CD4-positive, alpha-beta T cell treated with Interleukin-6 at 100 ng/mL for 8 hours (primary cell): ENCODE measurements at places on chromosomes 13 and 19.

DNA sequence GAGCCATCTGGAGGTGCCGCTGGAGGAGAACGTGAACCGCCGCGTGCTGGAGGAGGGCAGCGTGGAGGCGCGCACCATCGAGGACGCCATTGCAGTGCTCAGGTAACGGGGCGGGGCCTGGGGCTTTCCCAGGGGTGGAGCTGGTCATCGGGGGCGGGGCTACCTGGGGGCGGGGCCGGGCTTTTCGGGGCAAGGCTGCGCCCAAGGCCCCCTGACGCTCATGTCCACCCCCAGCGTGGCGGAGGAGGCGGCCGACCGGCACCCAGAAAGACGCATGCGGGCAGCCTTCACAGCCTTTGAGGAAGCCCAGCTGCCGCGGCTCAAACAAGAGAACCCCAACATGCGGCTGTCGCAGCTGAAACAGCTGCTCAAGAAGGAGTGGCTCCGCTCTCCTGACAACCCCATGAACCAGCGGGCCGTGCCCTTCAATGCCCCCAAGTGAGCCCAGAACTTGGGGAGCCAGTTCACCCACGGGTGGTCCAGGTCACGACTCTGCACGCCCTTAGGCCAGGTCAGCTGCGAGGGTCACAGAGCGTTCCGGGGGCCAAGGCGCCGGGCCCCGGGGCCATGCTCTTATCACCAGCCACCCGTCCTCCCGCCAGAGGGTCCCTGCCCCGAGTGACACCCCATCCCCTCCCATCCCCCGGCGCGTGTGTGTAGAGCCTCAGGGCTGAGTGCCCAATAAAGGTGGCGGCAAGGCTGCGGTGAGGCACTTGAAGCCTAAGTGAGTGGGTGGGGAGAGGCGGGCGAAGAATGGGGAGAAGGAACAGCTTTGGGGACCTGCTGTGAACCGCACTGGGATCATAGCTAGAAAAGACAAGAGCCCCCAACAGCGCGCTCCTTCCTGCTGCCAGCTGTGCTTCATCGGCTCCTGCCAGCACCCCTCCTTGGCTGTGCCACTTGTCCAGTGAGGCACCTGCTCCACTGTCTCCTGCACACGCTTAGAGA lies 10.7 kb downstream of the CCDC124 start:
- no peak for DNase-seq

- no peak for DNase-seq
Observed at GRCh38 chr13:97256343-97256783, 34.2 kb downstream of the MBNL2 start.

DNA sequence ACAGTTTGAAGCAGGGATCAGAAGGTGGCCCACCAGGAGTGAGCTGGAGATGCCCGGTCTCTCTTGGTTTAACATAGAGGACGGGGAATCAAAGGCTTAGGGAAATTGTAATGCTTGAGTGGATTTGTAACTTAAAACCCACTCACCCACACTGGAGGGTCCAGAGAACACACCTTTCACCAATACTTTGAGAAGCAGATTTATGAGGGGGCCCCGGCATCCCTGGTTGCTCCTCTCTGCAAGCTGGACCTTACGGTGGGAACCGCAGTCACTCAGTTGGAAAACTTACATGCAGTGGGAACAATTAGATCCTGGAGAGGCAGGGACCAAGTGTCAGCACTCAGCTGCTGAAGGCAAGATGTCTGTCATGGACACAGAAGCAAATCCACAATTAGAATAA lies 20.5 kb downstream of the PPP5C start:
- DNase-seq: no peak

DNA sequence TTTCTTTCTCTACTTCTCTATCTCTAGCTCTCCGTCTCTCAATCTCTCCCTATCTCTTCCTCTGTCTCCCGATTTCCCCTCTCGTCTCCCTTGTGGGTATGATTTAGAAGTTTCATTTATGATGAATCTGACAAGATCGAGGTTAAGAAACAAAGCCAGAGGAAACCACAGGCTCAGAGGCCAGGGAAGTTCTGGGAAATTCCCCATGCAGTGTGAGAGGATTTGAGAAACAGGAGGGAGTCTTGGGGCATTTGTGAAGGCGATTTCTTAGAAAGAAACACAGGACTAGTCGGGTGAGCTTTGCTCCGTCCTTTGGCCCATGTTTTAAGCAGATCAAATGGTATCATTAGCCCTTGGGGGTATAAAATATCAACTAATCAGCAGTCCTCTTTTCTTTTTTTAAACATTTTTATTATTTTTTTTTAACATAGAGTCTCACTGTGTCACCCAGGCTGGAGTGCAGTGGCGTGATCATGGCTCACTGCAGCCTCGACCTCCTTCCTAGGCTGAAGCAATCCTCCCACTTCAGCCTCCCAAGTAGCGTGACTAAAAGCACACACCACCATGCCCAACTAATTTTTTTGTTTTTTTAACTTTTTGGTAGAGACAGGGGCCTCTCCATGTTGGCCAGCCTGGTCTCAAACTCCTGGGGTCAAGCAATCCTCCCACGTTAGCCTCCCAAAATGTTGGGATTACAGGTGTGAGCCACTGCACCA lies 25.8 kb downstream of the TNFSF9 start:
- no peak for DNase-seq

GRCh38 chr19:8083141-8083540 lies 30.6 kb downstream of the CCL25 start:
- no peak for DNase-seq

GRCh38 chr13:32669030-32669646 lies 82.9 kb downstream of the PDS5B start:
- DNase-seq: peak; percentile 23

DNA sequence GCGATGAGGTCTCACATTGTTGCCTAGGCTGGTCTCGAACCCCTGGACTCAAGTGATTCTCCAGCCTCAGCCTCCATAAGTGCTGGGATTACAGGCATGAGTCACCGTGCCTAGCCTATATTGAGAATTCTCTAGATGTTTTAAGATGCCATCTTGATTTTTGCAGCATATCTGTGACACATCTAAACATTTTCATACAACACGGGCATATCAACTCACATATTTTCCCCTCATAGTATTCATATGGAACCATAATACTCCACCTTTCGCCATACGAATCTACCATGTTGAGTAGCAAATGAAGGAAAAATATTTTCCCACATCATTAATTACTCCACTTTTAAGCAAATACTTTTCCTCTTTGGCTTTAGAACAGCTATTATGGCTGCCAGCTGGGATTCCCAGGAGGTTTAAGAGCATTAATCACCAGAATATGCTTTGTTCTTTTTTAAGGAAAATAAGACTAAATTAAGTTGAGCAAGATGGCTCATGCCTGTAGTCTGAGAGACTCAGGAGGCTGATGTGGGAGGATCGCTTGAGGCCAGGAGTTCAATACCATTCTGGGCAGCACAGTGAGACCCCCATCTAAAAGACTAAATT lies 56.9 kb upstream of the GTF2F2 start:
- DNase-seq: no peak

GRCh38 chr13:106986033-106986484 lies 418.1 kb upstream of the ARGLU1 start:
- no peak for DNase-seq

DNA sequence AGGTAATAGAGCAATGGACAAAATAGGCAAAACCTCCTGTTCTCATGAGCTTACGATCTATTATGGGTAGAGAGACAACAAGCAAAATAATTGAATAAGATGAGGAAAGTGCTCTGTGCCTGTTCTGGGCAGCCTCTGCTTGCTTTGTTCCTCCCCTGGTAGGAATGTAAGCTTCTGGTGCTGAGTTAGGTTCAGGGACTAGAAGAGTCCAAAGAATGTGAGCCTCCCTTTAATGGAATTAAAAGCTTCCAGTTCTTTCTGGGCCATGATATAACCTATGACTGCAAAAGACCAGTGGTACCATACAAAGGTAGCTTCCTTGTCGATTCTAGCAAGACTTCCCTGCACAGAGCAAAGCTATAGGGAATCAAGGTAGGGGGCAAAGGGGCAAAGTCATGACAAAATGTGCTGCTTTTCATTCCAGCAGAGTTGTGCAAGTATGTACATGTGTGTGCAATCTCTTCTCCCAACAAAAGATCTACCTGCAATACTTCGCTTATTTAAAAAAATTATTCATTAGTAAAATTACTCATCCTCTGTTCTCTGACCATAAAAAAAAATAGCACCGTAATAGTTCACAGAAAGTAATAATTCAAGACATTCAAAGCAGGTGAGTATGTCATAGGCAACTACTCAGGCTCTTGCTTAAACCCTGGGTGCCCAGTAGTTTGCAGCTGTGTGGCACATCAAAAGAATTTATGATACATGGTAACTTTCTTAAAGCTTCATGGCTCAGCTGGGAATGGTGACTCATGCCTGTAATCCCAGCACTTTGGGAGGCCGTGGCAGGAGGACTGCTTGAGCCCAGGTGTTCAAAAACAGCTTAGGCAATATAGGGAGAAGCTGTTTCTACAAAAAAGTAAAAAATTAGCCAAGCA lies 21.4 kb downstream of the ACOD1 start:
- DNase-seq: no peak

GRCh38 chr13:101157261-101157660 lies 259.0 kb downstream of the NALCN start:
- no peak for DNase-seq

GRCh38 chr13:49877629-49878218 lies 58.4 kb downstream of the SPRYD7 start:
- DNase-seq: no peak

GRCh38 chr13:91238036-91238435 lies 109.5 kb upstream of the MIR17HG start:
- DNase-seq: no peak

DNA sequence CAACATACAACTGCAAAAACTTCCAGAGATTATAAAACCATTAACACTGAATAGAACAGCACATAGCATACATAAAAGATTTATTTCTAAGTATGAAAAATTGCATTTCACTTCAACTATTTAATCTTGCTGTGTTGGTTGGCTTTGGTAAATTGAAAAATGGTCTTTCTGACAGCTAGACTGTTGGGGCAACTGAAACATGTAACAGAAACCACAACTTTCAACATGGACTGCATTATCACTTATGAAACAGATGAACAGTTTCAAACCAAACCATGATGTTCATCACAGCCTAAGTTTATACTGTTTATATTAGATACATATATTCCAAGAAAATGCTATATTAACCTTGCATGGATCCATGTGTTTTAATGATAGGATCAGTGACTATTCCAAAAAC lies 324.1 kb upstream of the PCDH9 start:
- DNase-seq: no peak

GRCh38 chr13:107835339-107836018 lies 379.9 kb downstream of the LIG4 start:
- DNase-seq: no peak

GRCh38 chr19:34600366-34600765 lies 76.6 kb downstream of the SCGB2B2 start:
- DNase-seq: no peak

GRCh38 chr13:104008541-104009435 lies 942.6 kb upstream of the SLC10A2 start:
- no peak for DNase-seq

DNA sequence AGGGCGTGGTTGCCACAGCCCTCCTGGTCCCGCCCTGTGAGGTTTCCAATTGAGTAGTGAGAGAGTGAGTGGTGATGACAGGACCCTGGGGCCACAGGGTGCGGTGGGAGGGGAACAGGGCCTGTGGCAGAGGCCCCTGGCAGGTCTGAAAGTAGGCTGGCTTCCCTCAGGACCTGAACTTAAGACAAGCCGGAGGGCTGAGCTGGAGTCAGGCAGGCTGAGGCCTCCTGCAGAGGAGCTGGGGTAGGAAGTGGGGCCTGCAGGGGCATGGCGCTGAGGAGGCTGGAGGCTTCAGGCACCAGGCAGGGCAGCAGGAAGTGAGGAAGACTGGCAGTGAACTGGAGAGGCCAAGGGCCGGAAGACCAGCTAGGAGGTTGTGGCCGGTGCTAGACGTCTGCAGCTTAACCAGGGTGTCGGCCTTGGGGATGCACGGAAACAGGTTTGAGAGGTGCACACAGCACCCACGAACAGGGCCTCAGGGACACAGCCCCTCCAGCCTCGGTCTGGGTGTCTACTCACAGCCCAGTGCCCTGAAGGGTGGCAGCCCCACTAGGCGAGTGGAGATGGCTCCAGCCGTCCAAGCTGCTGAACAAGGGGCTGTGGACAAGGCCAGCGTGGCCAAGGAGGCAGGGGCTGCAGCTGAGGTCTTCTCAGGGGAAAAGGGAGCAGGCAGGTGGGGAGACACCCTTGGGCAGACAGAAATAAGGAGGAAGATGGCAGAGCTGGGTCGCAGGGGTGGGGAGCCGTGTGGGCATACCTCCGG lies 17.8 kb downstream of the POP4 start:
- peak; percentile 24 for DNase-seq

- DNase-seq: no peak
Observed at GRCh38 chr13:76439546-76439945, 446.7 kb downstream of the KCTD12 start.

- no peak for DNase-seq
Observed at GRCh38 chr13:73721571-73721970, 412.6 kb downstream of the KLF12 start.

DNA sequence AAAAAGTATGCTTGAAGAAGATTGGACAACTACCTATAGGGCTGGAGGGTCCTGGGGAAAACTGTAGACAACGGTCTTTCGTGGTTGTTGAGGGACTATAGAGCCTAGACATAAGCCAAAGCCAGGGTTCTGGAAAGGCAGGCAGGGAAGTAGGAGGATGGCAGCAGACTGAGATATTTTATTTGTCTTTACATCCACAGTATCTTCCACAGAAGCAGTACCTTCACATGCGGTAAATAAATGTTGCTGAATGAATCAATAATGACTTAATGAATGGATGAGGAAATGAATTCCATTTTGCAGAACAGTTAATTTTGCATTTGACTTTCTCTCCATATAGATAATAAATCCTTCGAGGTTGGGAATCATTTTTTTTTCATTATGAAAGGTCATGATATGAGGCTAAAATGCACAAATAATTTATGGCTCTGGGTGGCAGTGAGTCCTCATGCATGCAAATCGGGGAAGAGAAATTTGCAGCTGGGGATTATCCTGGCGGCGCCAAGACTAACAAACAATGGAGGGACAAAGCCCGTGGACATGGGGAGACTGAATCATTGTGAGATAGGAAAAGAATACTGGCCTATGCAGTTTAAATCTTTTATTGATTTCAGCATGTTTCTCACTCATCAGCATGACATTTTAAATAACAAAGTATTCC lies 102.0 kb downstream of the ERCC5 start:
- DNase-seq: no peak

DNA sequence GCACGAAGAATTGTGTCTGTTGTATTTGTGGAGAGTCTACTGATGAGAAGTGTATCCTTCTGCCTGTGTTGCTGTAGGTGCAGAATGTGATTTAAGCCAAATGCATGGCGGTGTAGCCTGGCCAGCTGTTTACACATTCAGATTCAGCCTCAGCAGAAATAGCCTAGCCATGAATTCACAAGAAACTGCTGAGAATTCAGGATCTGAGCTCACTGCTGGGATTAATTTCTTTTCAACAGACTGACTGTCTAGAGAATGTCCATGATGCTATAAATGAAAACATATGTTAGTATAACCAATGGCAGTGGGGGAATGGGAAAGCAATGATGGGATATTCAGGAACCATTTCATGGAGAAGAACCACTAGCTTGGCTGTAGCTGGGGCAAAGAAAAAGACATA lies 77.4 kb upstream of the RNF113B start:
- no peak for DNase-seq
